Astrocyte (in vitro differentiated cells and primary cell): ENCODE measurements at places on chromosomes 5 and 9. TPM values are rescaled to one million over a fixed set of nuclear protein-coding genes. Genes with fewer than 3 reads are reported as not detected.
A peak's percentile ranks its signal among the peaks of the same experiment; 100 is the strongest.

- no peak for DNase-seq
Measured at GRCh38 chr5:157219491-157220271, 39.0 kb downstream of the ITK start.

GRCh38 chr5:112668016-112668415 is 69.7 kb upstream of the APC start:
- no peak for DNase-seq

- DNase-seq, result no peak
Measured at GRCh38 chr5:133489632-133490031, 122.7 kb downstream of the FSTL4 start.

- peak; percentile 63 for DNase-seq
Measured at GRCh38 chr5:36599986-36600779, 6.2 kb upstream of the SLC1A3 start.

GRCh38 chr5:97131139-97131710 is 11.2 kb downstream of the LIX1 start:
- peak; percentile 84 for DNase-seq

- DNase-seq, result no peak
Measured at GRCh38 chr5:148974642-148975327, 88.1 kb downstream of the SH3TC2 start.

DNA sequence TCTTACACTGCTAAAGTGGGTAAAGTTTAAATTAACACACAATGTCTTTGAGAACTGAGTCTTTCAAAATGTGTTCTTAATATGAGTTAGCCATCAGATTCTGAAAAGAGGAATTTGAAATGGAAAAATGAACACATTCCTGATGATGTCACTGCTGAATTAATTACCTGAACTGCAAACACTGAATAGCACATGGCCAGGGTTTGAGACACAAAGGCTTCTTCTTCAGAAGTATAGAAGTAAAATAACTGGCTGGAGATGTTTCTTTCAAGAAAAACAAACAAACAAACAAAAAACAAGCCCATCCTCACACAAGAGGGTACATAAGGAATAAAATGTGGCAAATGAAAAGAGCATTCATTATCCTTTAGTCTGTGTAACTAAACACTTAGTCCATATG is 7.1 kb downstream of the GLIS3 start:
- DNase-seq, result peak; percentile 76

DNA sequence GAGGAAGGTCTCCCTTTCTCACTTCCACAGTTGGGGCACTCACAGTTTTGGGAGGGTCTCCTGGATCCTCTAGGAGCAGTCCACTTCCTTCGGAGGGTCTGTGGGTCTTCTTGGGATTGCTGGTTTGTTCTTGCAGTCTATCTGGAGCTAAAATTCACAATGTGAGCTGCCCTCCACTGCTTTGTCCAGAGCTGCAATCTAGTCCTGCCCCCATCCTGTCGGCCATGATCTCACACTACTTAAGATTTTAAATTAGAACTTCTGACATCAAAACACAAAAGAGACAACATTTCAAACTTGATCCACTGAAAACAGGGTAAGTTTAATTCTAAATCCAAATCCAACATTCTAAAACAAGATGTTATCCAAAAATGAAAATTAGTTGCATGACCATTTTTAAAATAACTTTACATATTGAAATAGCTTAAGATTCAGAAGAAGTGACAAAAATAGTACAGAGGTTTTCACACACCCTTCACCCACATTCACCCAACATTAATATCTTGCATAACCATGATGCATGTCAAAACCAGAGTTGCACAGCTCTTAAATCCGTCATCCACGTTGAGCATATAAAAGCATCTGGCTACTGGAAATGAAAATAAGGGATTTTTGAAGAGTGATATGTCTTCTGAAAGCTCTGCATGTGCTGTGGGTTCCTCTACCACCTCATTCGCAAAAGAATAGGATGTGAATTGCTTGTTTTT is 113.7 kb upstream of the EPB41L4A start:
- no peak for DNase-seq

- DNase-seq, result peak; percentile 18
Measured at GRCh38 chr5:110441035-110441434, 285.4 kb downstream of the TMEM232 start.

GRCh38 chr5:10031817-10032216 is 217.9 kb downstream of the ATPSCKMT start:
- DNase-seq, result no peak

- DNase-seq, result no peak
Measured at GRCh38 chr9:127763918-127764384, 14.5 kb downstream of the SH2D3C start.

DNA sequence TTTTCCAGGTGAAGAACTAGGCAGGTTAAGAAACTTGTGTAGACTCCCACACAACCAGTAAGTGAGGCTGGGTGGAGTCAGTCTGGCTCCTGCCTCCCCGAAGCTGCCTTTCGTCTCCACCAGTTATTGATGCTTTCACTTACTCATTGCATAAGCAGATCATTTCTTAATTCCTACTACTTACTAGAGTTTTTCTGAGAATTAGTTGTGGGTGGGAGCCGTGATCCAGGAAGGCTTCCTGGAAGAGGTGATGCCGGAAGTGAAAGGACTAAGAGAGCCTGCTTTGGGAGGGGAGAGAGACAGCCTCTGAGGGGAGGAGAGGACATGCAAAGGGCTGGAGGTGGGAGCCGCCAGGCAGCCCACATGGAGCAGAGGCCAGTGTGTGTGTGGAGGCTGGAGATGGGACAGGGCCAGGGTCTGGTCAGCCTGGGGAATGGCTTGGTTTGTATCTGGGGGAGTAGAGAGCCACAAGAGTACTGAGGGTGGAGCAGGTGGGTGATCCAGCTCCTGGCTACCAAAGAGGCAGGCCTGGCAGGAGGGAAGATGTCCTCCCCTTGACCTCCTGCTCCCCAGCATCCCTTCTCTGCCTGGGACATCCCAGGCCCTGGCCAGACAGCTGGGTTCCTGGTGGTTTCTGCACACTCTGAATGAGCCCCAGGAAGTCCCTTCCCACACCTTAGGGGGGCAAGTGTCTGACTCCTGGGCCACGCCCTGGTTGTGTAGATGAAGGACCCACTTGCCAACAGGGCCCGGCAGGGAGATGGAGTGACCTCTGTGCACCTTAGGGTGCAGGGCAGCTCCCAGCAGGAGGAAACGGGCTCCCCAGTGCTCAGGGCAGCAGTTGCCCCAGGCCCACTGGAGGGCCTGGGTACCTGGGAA is 12.2 kb upstream of the CARD19 start:
- DNase-seq, result no peak

DNA sequence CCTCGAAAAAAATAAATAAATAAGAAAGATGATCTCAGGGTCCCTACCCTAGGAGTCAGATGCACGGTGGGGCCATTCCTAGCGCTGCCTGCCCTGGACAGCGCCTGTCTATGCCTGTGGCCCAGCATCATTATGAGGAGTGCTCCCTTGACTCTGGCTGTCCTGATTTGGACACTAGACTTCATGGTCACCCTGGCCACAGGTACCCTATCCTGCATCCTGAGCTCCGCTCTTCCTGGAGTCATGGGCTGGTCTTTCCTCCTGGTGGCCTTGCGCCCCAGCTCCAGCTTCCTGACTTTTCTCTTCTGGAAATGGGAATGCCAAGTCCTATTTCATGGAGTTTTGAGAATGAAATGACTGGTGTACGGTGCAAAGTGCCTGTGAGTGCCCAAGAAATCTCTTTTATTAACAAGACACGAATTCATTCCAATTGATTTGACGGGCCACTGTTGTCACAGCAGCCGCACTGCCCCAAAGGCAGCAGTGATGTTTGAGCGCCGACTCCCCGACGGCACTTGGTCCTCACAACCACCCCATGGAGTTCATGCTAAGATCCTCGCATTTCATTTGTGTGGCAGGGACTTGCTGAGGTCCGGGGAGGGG is 564 bp upstream of the AIF1L start:
- no peak for DNase-seq

DNA sequence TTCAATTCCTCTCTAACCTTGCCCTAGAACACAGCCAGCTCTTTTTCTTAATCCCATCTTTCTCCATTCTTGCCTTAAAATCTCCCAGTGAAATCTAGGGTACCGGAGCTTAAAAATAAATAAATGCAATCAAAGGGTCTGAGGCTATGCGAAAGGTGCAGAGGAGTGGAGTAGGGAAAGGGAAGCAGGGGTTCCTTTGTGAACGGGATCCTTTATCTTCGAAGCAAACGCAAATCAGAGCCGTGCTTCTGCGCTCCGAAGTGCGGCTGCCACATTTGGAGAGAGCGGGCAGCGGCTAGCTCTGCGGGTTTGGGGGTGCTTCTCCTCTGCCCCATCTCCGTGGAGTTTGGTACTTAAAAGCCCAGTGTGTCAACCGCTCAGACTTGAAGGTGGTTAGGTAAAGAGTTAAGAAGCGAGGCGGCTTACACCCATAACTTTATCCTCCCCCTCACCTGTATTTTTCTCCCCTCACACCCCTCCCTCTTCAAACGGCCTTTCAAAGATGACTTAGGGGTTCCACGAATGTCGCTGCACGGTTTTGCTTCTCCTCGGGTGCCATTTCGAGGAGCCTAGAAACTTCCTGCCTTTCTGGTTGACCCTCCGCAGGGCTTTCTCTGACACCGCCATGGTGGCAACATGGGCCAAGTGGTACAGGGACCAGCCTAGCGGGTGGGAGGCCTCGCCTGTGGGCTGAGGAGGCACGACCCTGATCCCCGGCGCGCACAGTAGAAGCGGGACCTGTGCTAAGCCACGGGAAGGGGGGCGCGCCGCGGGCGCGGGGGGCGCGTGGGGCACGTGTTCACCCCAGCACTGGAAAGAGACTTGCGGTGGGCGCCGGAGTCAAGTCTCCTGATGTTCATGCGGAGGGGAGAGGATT is 31.7 kb upstream of the NFIB start:
- DNase-seq, result no peak

GRCh38 chr9:114155263-114155994 is at the start of gene COL27A1:
COL27A1 (plus strand) TSS chr9:114155537; CDS start chr9:114155951, 414 bp downstream.
- DNase-seq, result peak; percentile 35

DNA sequence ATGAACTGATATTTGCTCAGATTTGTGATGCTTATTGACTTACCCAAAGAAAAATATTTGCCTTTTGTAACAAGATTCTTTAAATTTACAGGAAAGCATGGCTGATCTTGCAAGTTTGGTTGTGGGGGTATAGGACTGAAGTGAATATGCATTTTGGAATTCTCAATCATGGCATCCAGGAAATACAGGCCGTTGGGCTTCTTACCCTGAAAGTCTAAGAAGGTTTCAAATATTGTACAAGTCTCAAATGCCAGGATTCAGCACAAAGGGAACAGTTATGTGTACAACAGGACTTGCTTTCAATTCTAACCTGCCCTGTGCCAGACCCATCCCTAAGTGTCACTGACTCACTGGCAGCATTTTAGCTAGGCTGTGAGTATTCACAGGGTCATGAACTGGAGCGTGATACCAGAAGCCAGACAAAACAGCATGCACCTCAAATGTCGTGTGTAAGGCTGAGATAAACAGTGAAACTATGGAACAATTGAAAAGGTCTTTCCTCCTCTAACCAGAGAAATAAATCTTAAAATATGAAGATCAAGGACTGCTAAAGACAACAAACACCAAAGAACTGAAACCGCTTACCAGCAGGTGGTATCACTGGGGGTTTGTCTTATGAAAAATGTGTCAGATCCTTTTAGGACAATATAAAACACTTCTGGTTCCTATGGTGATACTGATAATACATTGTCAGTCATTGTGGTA is 168.6 kb upstream of the RGMB start:
- peak; percentile 49 for DNase-seq

DNA sequence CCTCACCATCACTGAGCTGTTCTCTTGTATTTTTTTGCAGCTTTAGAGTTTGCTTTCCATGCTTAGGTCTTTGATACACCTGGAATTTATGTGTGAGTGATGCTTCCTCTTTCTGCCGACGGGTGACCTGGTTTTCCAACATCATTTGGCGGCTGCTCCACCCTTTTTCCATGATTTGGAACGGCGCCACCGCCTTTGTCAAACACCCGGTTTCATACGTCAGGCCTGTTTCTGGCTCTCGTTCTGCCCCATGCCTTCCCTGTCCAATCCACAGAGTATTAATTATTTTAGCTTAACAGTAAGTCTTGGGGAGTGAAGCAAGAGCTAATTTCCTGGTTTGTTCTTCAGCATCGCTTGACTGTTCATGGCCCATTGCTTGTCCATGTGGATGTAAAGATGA is 30.2 kb downstream of the CACNA1B start:
- no peak for DNase-seq

- no peak for DNase-seq
Measured at GRCh38 chr9:7976856-7977255, 177.3 kb upstream of the DMAC1 start.

GRCh38 chr5:133123297-133123696 is 71.5 kb downstream of the HSPA4 start:
- no peak for DNase-seq

GRCh38 chr5:169554251-169554650 is 29.3 kb upstream of the SPDL1 start:
- DNase-seq, result no peak

DNA sequence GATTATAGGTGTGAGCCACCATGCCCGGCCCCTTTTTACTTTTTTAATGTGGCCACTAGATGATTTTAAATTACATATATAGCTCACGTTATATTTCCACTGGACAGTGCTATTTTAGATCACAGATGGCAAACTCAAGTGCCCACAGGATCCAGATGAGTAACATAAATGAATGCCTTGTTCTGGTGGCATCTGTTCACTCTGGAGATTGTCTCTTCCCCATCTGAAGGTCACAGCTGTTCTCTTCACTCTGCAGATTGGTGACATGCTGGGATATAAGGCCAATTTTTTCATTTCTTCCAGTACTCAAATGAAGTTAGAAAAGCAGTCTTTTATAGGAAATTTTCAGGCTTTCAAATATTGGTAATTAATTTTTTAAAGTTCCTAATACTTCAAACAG is 160.1 kb downstream of the DOCK8 start:
- no peak for DNase-seq

DNA sequence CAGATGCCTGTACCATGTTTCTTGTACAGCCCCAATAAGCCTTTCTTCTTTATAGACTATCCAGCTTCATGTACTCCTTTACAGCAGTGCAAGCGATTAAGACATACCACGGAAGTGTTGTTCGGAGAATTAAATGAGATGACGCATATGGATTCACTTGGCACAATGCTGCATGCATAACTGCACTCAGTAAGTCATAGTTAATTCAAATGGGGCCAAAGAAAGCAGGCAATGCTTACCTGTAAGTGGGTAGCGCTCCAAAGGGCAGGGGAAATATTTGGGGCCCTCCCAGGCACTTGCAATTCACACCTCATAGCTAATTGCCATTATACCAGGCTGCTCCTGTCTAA is 7.7 kb upstream of the ADRA1B start:
- peak; percentile 90 for DNase-seq

SIT1 gene
- total RNA-seq, result not detected in 2 replicates

SNCB gene
- total RNA-seq, result 2.7 and 3.4 TPM in 2 replicates

NR4A3 gene
- total RNA-seq, result 3.2 and 3.6 TPM in 2 replicates

ADCY2 gene
- 3.7 and 5.7 TPM in 2 replicates for total RNA-seq

NMUR2 gene
- total RNA-seq, result not detected in 2 replicates

TMEM215 gene
- total RNA-seq, result 1.4 and 3.0 TPM in 2 replicates

C5orf58 gene
- total RNA-seq, result not detected in 2 replicates

SRA1 gene
- 71.3 and 72.4 TPM in 2 replicates for total RNA-seq

BTNL9 gene
- total RNA-seq, result not detected in 2 replicates

C7 gene
- 0.66 TPM in 1 of 2 replicates, not detected in the other for total RNA-seq

SLC6A18 gene
- total RNA-seq, result not detected in 2 replicates

TUSC1 gene
- 1.9 and 2.7 TPM in 2 replicates for total RNA-seq
